ENCODE measurements at places on chromosomes 4 and X.

DNA sequence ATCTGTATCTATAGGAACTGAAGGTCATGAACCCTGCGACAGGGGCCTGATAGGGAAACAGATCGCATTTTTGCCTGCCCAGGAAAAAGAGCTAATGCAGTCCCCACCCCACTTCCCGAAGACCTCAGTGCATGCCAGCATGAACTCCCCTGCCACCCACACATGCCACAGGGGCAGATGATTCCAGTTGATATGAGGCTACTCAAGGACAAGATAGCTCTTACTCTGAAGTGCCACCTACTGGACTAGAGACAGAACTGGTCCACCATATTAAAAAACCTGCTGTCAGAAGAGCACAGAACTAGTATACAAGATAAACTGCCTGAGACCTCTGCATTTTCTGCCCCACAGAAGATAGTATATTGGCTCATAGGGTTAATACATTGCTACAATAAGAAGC is 68.0 kb downstream of the YIPF7 start:
- DNase-seq: no peak

DNA sequence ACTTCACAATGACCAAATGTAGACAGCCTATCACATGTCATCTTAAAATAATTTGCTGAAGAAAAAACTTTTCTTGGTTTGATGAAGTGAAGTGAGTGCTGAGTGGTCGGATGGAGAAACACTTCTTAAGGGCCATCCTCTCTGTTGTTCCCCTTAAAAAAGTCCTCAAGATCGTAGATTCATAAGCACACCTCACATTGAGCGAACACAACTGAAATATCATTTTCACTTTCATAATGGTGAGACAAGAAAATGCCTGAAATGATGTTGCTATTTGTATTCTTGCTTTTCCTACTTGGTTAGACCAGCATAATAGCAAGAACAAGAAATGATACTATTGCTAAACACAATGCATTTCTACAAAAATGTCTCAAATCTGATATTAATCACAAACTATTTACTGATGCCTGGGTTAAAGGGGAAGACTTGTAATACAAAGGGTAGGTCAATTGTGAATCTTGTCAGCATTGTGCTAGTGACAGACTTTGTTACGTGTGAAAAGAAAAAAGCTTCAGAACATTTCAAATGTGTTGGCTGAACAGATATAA is 305.6 kb upstream of the NR3C2 start:
- no peak for DNase-seq

- DNase-seq: no peak
Observed at GRCh38 chr4:24174602-24175001, 284.8 kb upstream of the PPARGC1A start.

DNA sequence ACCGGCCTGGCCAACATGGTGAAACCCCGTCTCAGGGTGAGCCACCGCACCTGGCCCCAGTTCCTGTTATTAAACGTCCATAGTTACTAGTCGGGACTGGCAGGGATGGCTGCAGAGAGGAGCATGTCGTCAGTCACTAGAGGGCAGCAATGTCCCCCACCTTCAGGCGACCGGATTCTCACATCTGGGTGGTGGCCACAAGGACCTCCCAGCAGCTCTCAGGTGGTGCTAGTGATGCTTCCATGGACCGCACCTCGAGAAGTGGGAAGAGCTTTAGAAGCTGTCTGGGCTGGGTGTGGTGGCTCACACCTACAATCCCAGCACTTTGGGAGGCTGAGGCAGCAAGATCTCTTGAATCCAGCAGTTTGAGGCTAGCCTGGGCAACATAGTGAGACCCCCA is 13.3 kb upstream of the IL3RA start:
- DNase-seq: peak; percentile 83
